ENCODE measurements at places on chromosomes 4 and X.

DNA sequence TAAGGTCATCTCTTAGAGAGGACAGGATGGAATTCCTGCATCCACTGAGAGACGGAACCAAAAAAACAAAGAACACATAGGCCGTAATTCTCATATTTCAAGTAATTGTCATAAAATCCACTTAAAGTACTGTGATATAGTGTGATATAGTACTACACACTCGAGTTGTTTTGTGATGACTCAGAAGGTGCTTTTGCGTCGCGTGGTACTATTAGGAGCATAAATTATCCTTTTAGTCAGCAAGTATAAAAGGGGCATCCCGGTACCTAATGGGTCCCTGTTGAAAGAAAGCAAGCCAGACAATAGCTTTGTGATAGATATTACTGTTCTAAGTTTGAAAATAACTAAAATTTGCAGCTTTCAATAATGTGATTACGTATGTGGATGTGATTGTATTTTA lies 55.3 kb downstream of the GPR143 start:
- no peak for DNase-seq

- DNase-seq, result no peak
Measured at GRCh38 chr4:182216005-182216404, 27.2 kb upstream of the TENM3 start.

DNA sequence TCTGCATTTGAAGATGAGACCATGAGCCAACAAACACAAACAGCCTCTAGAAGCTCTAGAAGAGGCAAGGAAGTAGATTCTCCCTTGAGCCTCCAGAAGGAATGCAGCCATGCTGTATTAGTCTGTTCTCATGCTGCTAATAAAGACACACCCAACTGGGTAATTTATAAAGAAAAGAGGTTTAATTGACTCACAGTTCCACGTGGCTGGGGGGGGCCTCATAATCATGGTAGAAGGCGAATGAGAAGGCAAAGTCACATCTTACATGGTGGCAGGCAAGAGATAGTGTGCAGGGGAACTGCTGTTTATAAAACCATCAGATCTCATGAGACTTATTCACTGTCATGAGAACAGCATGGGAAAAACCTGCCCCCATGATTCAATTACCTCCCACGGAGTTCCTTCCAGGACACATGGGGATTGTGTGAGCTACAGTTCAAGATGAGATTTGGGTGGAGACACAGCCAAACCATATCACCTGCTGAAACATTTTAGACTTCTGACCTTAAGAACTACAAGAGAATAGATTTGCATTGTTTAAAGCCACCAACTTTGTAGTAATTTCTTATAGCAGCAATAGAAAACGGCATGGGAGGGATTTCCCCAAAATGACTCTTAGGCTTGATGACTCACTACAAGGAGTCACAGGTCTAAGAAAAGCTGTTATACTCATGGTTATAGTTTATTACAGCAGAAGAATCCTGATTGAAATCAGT lies 284.4 kb upstream of the SFRP2 start:
- peak; percentile 5 for DNase-seq

GRCh38 chr4:11821772-11822430 lies 393.2 kb upstream of the HS3ST1 start:
- no peak for DNase-seq

- no peak for DNase-seq
Measured at GRCh38 chrX:12446342-12447075, 308.2 kb downstream of the FRMPD4 start.

- no peak for DNase-seq
Measured at GRCh38 chr4:80967346-80967745, 63.2 kb upstream of the BMP3 start.

DNA sequence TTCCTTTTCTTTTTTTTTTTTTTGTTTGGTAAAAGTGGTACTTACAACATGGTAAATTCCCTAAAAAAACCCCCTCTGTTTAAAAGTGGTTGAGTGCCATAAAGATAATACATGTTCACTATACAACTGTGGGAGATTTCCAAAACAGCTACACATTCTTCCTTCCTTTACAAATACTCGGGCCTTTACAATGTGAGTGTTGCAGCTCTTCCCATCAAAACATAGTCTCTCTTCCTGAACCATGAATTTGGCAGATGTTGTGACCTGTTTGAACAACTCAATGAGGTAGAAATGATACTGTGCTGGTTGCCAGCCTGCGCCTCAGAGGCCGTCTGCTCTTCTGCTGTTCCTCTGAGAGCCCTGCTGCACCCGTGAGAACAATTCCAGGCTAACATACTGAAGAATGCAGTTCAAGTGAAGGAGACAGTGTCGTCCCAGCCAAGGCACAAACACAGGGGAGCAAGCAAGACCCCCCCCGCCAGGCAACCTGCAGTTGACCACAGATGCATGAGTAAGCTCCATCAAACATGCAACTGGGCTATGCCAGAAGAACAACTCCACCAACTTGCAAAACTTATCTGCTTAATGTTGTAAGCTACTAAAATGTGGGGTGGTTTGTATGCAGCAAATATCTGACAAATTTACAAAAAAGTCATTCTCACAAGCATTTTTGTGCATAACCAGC lies 645.0 kb downstream of the PCDH7 start:
- no peak for DNase-seq

- no peak for DNase-seq
Measured at GRCh38 chr4:151665022-151665784, 95.6 kb downstream of the GATB start.

DNA sequence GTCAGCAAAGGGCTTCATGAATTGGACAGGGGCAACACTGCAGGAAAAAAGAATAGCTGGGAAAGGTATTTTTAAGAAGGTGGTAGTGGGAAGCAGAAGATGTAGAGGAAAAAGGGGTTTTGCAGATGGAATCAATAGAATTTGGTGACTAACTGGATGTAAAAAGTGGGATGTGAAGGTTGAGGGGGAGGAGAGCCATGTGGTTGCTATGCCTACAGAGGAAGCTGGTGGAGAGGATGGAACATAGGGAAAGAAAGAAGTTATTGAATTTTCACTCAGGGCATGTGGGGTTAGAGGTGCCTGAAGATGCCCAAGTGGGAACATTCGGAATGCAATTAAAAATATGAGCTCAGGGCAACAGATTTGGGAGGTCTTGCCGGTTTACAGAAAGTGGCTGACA lies 33.0 kb downstream of the REELD1 start:
- DNase-seq, result no peak

- DNase-seq, result no peak
Measured at GRCh38 chr4:150173432-150173861, 95.2 kb downstream of the DCLK2 start.

DNA sequence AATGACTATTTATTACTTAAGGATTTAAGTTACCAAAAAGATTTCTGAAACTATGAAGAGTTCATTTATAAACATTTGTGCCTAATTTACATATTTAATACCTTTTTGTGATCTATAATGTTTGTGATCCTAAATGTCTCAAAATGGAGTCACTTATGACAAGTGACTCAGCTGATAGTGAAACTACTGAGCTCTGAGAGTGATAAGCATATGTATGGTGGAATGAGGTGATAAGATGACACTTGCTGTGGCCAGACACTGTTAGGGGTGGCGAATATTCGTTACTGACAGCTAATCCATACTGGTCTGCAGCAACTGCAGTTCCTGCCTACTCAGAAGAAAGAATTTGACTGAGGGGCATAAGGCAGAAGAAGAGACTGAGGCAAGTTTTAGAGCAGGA lies 5.5 kb upstream of the NXF3 start:
- DNase-seq, result no peak

GRCh38 chrX:40172401-40173142 lies 74.8 kb upstream of the BCOR start:
- DNase-seq, result peak; percentile 45

GRCh38 chrX:42714981-42715700 lies 62.8 kb downstream of the PPP1R2C start:
- peak; percentile 33 for DNase-seq

GRCh38 chr4:3746701-3747580 lies 19.2 kb upstream of the ADRA2C start:
- DNase-seq, result no peak

GRCh38 chr4:336099-336892 lies 1.3 kb upstream of the ZNF141 start:
- DNase-seq, result peak; percentile 8

- DNase-seq, result no peak
Measured at GRCh38 chr4:40842725-40843423, 93.1 kb downstream of the NSUN7 start.

DNA sequence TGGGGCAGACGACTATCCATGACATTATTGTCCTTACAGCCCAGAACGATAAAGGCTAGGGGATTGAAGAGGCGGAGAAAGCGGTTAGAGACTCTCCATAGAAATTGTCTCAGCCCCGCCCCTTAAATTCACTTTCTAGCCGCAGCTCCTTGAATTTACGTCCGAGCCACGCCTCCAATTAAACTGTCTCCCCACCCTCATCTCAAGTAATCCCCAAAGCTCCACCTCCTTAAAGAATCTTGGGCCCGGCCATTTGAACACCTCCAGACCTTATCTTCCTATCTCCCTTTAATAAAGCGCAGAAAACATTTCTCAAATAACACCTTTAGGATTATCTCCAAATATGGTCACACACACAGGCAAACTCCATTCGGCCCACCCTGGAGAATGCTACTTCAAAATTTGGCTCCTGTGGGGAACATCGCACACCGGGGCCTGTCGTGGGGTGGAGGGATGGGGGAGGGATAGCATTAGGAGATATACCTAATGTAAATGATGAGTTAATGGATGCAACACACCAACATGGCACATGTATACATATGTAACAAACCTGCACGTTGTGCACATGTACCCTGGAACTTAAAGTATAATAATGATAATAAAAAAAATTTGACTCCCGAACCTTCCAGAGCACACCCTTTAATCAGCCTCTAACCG lies 7.2 kb upstream of the MAGIX start:
- DNase-seq, result peak; percentile 45

GRCh38 chr4:171650543-171650942 lies 162.7 kb upstream of the GALNTL6 start:
- DNase-seq, result no peak

DNA sequence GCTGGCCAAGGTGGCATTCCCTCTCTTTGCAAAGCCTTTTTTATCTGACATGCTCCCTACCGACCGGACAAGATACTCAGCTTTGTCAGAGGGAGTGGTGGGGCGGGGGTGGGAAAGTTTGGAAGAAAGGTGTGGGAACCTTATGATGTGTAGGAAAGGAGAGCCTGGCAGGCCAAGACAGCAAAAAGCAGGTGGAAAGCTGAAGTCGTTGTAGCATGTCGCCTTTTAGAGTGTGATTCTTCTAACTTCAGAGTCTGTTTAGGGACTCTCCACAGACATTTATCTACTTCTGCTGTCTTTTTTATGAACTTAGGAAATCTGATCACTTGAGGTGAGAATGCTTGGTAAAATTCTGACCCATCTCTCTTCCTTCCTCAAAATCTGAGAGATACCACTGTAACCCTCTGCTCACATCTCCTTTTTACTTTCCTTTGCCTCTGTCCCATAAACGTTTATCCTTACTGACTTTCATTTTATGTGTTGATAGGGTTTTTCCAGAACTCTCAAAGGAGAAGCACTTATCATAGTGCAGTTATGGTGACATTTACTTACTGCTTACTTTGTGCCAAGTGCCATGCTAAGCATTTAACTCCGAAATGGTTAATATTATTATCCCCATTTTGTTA lies 8.2 kb upstream of the RUFY3 start:
- DNase-seq, result no peak

GRCh38 chr4:88106205-88106604 lies 52.2 kb downstream of the ABCG2 start:
- no peak for DNase-seq

DNA sequence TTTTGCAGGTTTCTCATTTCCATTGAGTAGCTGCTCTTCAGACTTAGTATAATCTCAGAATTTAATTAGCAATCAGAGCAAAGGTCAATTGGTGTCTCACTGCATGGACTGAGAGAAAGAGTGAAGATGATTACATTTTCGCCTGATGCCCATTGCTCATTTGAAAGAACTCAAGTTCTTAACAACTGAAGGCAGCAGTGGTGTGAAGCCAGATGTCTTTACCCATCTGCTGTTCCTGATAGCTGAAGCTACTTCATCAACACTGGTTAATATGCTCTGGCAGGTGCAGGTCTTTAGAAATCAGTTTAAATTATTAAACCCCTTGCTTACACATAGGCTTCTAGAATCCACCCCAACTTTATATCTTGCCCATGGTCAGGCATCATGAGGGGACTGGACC lies 64.5 kb upstream of the FRAS1 start:
- DNase-seq, result no peak

GRCh38 chrX:17876135-17876534 lies 15.0 kb upstream of the RAI2 start:
- DNase-seq, result no peak

DNA sequence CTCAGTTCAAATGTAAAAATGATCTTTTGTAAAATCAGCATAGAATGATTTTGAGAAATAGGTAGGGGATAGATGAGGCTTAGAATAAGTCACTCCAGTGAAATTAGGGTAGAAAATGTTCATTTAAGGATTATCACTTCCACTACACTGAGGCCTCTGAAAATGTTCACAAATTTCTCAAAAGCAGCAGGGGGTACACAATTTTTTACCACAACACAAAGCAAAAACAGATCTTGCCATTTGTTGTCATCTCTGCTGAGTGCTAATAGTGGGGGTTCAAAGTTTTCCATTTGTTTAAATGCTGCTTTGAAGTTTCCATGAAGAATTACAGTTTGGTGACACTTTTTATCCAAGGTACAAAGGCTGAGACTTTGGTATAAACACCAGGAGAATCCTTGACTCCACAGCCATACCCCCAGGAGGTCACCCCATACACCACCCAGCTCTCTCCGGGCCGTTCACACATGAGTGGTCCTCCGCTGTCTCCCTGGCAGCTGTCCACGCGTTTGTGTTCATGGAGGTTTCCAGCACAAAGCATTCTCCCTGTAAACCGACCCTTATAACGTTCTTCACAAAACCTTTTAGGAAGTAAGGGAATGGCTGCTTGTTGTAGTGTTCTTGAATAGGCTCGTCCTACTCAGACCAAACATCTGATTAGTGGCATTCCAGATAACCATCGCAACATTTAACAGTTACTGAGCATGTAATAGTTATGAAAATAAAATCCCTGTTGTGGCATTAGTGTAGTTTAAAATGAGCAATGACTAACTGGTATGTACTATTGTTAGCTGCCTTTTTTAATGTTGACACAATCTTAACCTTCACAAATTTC lies 71.0 kb downstream of the PRSS12 start:
- DNase-seq, result peak; percentile 31

DNA sequence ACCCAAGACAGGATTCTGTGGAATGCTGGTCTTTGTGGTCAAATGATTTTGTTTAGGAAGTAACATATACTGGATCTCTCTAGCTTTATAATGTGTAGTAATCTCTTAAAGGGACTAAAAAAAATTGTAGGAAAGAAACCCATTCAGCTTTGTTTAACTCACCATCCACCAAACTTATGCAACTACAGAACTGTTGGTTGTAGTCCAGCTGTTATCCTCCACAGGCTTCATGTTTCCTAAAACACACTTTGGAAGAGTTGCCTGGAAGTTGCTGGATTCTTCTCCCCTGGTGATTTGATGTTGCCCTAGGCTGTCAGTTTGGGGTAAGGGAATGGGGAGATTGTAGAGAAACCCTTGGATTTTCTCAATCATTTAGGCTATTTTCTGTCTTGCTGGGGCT lies 89.3 kb downstream of the RLIM start:
- no peak for DNase-seq
